ENCODE measurements at places on chromosomes 6 and 20. TPM values are rescaled to one million over a fixed set of nuclear protein-coding genes. Genes with fewer than 3 reads are reported as not detected.

Gene BPI
- total RNA-seq: not detected

Gene PAX1
- not detected for total RNA-seq

Gene SH3BGRL2
- not detected for total RNA-seq

Gene GHRH
- not detected for total RNA-seq

Gene BRD2
- total RNA-seq: 352 TPM

Gene C6orf15
- not detected for total RNA-seq

Gene SGK2
- total RNA-seq: 1.7 TPM

Gene UNC5CL
- total RNA-seq: 5.0 TPM

Gene CDYL
- total RNA-seq: 58.7 TPM

Gene DEFB132
- total RNA-seq: not detected

Gene WFDC2
- total RNA-seq: not detected

Gene PLN
- not detected for total RNA-seq

Gene TREML2
- total RNA-seq: 8.1 TPM

Gene C4B
- 5.0 TPM for total RNA-seq

Gene NKX2-4
- not detected for total RNA-seq

Gene COL9A3
- not detected for total RNA-seq

Gene FGD2
- 9.3 TPM for total RNA-seq

Gene NT5DC1
- 28.4 TPM for total RNA-seq

Gene FLRT3
- total RNA-seq: not detected

Gene MAFB
- total RNA-seq: 1.6 TPM

Gene TMC2
- total RNA-seq: not detected

Gene PEX7
- 4.2 TPM for total RNA-seq

Gene SNAP25
- not detected for total RNA-seq

Gene EYA2
- 0.17 TPM for total RNA-seq

Gene FNDC11
- 0.31 TPM for total RNA-seq

Gene ARG1
- total RNA-seq: not detected

Gene RTN4IP1
- total RNA-seq: 5.5 TPM

Gene LYRM2
- total RNA-seq: 25.4 TPM

Gene TFAP2A
- 0.07 TPM for total RNA-seq

Gene MRPS26
- total RNA-seq: 31.2 TPM

Gene AKAP12
- total RNA-seq: 4.7 TPM

Gene TRIM10
- not detected for total RNA-seq

Gene TAGAP
- total RNA-seq: 39.6 TPM

Gene MYLK4
- total RNA-seq: 0.24 TPM

Gene NKAIN2
- not detected for total RNA-seq

Gene SYCP2
- 1.4 TPM for total RNA-seq

Gene TMEM217
- 23.5 TPM for total RNA-seq

Gene RFX6
- total RNA-seq: not detected

Gene WFDC9
- total RNA-seq: not detected

Gene PSORS1C2
- total RNA-seq: not detected

Gene AIF1
- 20.0 TPM for total RNA-seq

Data from natural killer cell treated with Interleukin-12 subunit alpha and Interleukin-12 subunit beta and Interleukin-15 and Interleukin-18, amount 100 ng/mL, for 72 hours (primary cell).